Calu3 (cell line): ENCODE measurements at places on chromosomes 2 and 18. TPM values are rescaled to one million over a fixed set of nuclear protein-coding genes. Genes with fewer than 3 reads are reported as not detected.

The TRPM8 gene
- total RNA-seq, result 1.1 and 1.5 TPM in 2 replicates

The NEU4 gene
- total RNA-seq, result 0.14 and 0.37 TPM in 2 replicates

DNA sequence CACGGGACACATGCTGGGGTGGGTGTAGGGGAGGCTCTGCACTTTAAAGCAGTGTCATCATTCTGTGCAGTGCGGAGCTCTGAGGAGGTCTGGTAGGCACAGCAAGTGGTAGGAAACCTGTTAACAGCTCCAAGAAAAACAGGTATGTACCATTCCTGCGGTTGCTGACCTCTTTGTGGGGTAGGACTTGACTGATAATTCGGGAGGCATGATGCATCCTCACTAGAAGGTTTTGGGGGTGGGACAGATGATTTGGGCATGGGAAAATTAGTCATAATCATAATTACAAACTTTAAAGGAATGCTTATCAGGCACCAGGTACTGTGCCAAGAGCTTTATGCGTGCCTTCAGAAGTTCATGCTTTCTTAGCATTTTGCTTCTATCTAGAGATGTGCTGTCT, 9.7 kb downstream of the DOK1 start:
- DNase-seq, result no peak
- H3K27me3 ChIP-seq, result peaks cover 75% of the 10 kb centered on the region
- H3K4me1 ChIP-seq, result no peaks in the 10 kb centered on the region
- no peak overlapping the region for H3K27ac ChIP-seq
- no peaks in the 10 kb centered on the region for H3K36me3 ChIP-seq
- no peak overlapping the region for H3K4me3 ChIP-seq

- no peak overlapping the region for H3K27ac ChIP-seq
- DNase-seq, result no peak
- peaks cover 8% of the 10 kb centered on the region for H3K4me1 ChIP-seq
- no peak overlapping the region for H3K4me3 ChIP-seq
- no peaks in the 10 kb centered on the region for H3K36me3 ChIP-seq
- H3K27me3 ChIP-seq, result no peaks in the 10 kb centered on the region
Measured at GRCh38 chr2:26985807-26986206, 15.4 kb downstream of the MAPRE3 start.

The GULP1 gene
- 86.8 and 94.4 TPM in 2 replicates for total RNA-seq

- H3K4me1 ChIP-seq, result peaks cover 12% of the 10 kb centered on the region
- no peak overlapping the region for H3K27ac ChIP-seq
Measured at GRCh38 chr18:2758309-2758708, 88.5 kb upstream of the EMILIN2 start.

The MRPS9 gene
- 30.6 and 33.9 TPM in 2 replicates for total RNA-seq

DNA sequence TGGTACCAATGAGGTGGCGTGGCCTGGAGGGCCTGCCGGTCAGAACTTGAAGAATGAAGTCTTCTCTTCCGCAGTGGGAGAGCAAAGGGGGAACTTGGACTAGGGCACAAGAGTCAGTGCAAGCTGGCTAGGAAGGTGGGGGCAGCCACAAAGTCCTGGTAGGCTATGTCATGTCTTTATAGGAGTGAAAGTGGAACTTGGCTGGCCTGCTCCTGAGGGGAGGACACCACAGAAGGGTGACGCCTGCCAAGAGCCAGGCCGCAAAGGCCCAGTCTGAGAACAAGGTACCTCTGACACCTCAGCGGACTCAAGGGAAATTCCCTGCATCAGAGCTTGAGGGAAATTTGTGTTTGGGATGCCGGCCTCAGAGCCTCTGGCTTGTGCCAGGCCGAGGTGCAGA, 32.2 kb upstream of the MAP3K20 start:
- no peak overlapping the region for H3K27ac ChIP-seq
- no peaks in the 10 kb centered on the region for H3K36me3 ChIP-seq
- H3K27me3 ChIP-seq, result no peaks in the 10 kb centered on the region
- peaks cover 37% of the 10 kb centered on the region for H3K4me1 ChIP-seq
- no peak for DNase-seq
- no peak overlapping the region for H3K4me3 ChIP-seq

The C2orf76 gene
- total RNA-seq, result 5.5 and 7.1 TPM in 2 replicates

GRCh38 chr18:67241299-67241698, 275.2 kb downstream of the DSEL start:
- no peaks in the 10 kb centered on the region for H3K27me3 ChIP-seq
- H3K4me1 ChIP-seq, result peaks cover 8% of the 10 kb centered on the region
- no peak for DNase-seq
- H3K4me3 ChIP-seq, result no peak overlapping the region
- no peak overlapping the region for H3K27ac ChIP-seq
- H3K36me3 ChIP-seq, result no peaks in the 10 kb centered on the region

- no peak overlapping the region for H3K4me3 ChIP-seq
- peaks cover 11% of the 10 kb centered on the region for H3K4me1 ChIP-seq
- H3K27me3 ChIP-seq, result no peaks in the 10 kb centered on the region
- H3K27ac ChIP-seq, result no peak overlapping the region
- peak; percentile 68 for DNase-seq
Measured at GRCh38 chr18:21191596-21192307, 50.3 kb upstream of the GREB1L start.
